ENCODE measurements at places on chromosomes 2 and 18.

GRCh38 chr18:2979129-2979528 lies 33.8 kb downstream of the LPIN2 start:
- no peak for DNase-seq

GRCh38 chr2:161219211-161219610 lies 59.0 kb downstream of the TANK start:
- no peak for DNase-seq

- no peak for DNase-seq
Observed at GRCh38 chr2:135743860-135744259, 2.2 kb downstream of the UBXN4 start.

DNA sequence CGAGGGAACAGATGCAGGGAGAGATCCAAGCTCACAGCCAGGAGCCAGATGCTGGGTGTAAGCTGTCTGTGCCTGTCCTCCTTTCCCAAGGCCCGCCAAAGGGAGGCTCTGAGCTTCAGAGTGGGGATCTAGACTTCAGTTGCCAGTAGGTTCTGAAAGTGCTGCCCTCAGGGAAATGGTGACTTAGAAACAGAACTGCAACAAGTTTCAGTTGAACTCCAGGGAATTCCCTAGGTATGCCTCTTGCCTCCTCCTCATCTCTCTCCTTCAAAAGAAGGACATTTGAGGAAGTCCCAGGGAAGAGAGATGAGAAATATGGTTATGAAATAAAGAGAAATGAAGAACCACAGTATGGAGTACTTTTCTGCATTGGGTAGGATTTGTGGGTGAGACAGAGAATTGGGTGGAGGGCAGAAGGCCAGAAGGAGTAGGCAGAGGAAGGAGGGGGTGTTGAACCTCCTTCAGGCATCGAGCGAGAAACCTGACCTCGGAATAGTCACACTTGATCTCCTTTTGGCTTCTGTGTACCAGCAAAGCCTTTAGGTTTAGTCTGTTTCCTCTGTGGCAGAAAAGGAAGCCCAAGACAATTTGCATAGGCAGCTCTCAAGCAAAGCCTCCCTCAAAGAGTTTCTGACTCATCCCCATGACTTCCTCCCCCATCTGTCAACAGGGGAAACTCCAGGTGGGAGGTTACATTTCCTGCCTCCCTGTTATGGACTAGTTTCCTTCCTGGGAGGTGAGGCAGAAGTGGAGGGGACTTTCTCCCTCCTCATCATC lies 45.7 kb downstream of the QPCT start:
- DNase-seq, result peak; percentile 81

- DNase-seq, result no peak
Observed at GRCh38 chr2:171719660-171720059, 32.4 kb downstream of the DYNC1I2 start.

- DNase-seq, result no peak
Observed at GRCh38 chr2:100905132-100905805, 85.3 kb downstream of the NPAS2 start.

GRCh38 chr2:1609040-1609439 lies 135.3 kb downstream of the PXDN start:
- DNase-seq, result no peak

DNA sequence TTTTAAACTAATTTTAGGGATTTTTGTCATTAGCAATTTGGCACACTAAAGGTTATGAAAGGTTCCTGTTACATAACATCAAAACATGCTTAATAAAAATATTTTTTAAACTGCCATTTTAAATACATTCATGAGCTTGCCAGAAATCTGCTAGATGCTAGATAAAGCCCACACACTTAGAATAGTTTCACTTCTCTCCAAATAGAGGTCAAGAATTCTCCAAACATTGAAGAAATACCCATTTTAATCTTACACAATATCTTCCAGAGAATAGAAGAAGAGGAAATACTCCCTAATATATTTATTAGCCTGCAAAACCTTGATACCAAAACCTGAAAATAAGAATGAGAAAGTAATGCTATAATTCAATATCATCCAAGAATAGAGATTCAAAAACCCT lies 247.5 kb downstream of the PTH2R start:
- DNase-seq, result no peak

DNA sequence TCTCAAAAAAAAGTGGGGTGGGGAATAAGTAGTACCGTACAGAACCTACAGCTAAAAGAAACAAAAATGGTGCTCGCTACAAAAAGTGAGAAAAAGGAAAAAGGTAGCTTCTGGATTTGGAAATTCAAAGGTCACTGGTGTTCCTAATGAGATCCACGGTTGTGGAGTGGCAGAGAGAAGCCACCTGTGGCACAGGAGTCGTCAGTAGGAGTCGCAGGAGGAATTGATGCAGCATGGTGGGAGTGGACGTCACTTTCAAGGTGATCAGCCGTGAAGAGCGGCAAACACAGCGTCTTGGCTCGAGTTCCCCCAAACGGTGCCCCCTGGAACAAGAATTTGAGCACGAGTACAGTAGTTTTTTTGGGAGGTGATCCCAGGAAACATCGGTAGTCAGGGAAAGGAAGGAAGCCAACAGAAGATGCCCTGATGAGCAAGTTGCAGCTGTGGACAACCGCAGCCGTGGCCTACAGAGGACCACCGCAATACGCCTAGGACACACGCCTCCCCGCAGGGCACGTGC lies 1.4 kb upstream of the TTL start:
- peak; percentile 13 for DNase-seq

GRCh38 chr18:38759457-38759856 lies 1193.9 kb upstream of the CELF4 start:
- no peak for DNase-seq

- DNase-seq, result no peak
Observed at GRCh38 chr2:56582570-56582969, 398.8 kb downstream of the CCDC85A start.

Data from CD4-positive, alpha-beta T cell treated with Interleukin-6 at 100 ng/mL for 8 hours (primary cell).